Hematopoietic multipotent progenitor cell treated with erythropoietin and hydrocortisone succinate and interleukin-3 and kit ligand, for 6 days (in vitro differentiated cells): ENCODE measurements at places on chromosomes 5 and 9.

DNA sequence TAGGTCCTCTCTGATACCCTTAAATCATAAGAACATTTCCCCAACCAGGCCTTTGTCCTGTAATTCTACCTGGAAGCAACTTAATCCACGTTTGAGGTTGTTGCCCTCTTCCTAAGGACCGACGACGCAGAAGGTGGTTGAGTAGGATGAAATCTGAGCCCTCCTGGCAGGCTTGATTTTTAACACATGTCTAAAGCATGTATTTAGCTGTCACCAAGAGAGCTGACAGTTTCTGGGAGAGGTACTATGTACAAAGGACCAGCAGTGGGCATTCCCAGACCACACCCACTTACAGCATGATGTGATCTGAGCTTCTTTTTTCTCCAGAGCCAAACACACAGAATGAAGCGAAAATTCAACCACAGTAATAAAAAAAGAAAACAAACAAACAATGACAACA, 260.9 kb downstream of the SH3GL2 start:
- DNase-seq: no peak

- DNase-seq: no peak
These were observed 34.4 kb downstream of the RASA1 start for GRCh38 chr5:87302061-87302460.

DNA sequence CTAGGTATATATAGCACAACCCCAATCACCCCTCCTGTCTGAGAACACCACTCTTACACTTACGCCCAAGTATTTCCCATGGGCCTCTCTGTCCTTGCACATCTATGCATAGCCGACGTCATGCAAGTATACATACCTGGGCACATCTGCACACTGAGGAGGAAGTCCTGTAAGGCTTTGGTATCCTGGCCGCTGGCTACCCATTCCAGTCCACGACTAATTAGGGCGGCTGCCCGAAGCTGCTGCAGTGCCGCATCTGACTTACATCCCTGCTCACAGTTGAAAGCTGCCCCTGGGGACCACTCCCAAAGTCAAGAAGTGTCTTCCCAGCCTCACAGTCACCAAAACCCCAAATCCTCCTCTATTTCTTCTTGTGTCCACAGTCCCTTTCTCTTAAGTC, 2.4 kb upstream of the VCP start:
- DNase-seq: no peak

DNA sequence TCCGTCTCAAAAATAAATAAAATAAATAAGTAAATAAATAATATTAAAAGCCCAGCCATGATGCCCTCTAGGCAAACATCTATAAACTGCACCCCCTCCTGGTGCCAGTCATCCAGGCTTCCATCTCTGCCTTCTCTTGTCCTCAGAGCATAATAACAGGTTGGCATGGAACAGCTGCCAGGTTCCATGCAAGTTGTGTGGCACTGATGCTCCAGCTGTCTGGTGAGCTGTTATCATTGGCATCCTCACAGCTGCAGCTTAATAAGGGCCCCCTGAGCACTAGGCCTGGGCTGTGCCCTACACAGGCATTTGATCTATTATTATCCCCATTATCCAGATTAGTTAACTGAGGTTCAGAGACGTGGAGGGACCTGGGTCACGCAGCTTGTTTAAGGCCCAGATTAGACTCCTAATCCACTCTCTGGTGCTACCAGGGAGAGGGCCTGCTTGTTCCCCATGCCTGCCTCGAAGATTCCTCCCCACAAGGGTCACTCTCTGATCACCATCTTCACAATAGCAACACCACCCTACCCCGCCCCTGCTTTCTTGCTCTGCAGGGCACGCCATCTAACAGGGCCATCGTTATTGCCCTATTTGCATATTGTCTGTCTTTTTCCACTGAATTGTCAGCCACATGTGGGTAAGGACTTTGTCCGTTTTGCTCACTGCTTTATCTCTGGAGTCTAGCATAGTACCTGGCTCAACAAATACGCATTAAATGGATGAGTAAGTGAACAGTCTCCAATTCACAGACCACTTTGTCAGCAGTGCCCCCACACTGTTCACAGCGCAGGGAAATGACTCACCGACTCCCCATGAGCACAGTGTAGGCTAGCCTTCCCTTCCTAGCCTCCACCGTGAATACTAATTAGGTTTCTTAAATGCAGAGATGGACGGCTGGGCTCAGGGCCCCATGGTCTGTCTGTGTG, 1.5 kb upstream of the DNM1 start:
- DNase-seq: no peak

DNA sequence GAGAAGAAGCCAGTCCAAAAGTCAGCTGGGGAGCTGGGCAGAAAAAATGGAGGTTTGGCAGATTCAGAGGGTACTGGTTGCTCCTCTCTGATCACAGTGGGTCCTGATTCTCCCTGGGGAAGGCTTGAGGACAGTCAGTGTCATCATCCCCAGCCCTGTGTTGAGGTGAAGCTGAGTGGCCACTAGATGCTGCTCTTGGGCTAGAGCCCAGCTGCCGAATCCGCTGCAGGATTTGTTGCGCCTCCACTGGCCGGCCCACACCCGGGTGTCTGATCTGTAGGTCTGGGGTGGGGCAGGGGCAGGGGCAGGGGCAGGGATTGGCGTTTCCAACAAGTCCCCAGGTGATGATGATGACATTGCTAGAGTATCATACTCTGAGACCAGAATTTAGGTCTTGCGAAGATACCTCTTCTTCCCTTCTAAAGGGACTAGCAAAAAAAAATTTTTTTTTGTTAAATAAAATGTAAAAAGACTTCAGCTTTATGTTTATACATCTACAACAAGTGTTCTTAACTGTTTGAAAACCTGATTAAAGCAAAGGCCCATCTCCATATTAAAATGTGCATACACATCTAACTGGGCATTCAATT, 106.8 kb downstream of the PDE6A start:
- peak; percentile 87 for DNase-seq
